ENCODE measurements at places on chromosomes 7 and 10.

GRCh38 chr10:103833731-103834365, 21.5 kb downstream of the SH3PXD2A start:
- DNase-seq: no peak

- peak; percentile 63 for DNase-seq
Observed at GRCh38 chr10:73577788-73578187, 13.4 kb downstream of the USP54 start.

GRCh38 chr10:51667678-51668335, 31.6 kb downstream of the CSTF2T start:
- no peak for DNase-seq

DNA sequence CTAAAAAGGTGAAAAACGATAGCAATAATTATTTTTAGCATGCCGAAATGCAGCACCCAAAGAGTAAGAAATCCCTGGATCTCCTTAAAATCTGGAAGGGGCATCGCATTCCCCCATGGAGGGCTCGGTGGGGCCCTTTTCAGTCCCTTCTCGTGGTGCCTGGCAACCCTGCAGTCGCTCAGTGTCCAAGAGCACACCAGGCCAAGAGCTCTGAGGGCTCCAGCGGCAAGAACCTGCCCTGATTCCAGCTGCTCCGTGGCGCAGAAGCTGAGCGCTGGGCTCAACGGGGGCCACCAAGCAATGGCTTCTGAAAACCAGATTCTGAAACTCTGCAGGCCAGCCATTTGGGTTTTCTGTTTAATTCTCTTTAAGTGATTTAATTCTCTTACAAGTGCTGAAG, 131.2 kb downstream of the PRKAG2 start:
- no peak for DNase-seq

GRCh38 chr7:85222522-85222921, 35.7 kb upstream of the SEMA3D start:
- no peak for DNase-seq

DNA sequence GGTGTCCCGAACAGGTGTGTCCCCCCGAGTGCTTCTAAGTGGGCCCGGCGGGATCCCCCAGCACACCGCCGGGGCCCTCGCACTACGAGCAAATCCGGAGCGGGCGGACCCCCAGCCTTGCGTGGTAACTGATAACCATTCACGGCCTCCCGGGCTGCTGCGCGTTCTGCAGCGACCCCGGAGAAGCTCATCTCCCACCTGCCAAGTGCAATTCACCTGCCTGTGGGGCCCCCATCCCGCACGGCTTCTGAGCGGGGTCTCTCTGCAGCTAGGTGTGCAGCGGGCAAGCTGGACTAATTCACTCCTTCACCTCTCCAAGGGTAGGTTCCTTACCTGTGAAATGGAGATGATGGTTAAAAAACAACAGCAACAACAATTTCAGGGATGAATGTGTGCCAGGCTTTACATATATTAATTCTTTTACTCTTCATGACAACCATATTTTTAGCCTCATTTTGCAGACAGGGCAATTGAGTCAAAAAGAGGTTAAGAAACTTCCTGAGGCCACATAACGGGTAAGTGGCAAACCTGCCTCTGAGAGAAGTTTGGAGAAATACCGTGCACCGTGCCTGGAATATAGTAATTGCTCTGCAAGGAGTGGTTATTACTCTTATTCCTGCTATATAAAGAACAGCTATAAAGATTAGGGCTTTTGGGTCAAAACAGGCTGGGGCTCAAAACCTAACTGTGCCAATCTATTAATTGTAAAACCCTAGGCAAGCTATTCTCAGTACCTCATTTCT, 652 bp upstream of the PODXL start:
- no peak for DNase-seq

DNA sequence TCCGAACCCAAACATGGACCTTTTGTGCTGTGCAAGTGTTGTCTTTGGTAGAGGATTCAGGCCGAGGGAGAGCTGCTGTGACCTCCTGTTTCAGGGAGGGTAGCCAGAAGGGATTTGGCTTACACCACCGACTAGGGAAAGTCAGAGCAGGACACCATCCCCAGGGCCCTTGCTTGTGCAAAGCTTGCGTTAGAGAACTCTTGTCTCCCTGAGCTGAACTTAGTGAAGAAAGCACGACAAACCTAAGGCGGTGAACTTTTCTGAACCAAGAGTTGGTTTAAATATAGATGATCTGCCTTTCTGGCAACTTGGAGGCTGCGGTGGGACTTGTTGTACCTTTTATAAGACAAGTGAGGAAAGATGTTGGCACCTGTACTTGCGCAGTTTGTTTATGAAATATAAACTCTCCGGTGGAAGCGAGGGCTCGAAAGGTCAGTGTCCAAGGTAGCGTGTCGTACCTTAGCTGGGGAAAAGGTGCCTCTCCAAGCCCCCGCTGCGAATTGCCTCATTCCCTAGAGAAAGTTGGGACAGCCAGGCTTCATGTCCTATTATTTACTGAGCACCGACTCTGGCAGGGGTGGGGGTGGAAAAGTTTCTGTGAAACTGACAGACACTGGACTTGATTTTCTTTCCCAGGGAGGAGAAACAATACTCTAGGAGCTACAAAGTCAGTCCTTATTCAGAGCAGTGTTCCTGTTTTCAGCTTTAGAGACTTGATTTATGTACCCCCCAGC, 31.6 kb downstream of the WBP1L start:
- DNase-seq: no peak

DNA sequence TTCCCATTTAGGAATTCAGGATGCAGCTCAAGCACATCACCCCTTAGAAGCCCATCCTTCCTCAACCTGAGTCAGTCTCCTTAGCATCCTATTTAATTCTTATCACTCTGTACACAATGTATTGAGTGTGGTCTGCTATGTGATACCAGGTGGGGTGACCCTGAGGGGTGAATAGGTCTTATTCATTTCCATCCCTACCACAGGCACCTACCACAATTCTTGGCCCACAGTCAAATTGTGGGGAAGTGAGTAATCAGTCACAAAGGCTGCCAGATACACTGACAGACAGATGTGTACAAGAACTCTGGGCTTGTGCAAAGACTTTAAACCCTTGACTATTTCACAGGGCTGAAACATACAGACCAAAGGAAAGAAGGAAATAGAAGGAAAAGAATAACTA, 560.5 kb downstream of the PARD3 start:
- DNase-seq: no peak

- no peak for DNase-seq
Observed at GRCh38 chr7:252981-253380, 37.0 kb upstream of the FOXL3 start.

GRCh38 chr10:14039968-14040668, 290.6 kb downstream of the FRMD4A start:
- no peak for DNase-seq

- peak; percentile 78 for DNase-seq
Observed at GRCh38 chr7:102933763-102934162, 21.0 kb downstream of the LRRC17 start.

- DNase-seq: no peak
Observed at GRCh38 chr7:84060760-84061261, 133.8 kb downstream of the SEMA3A start.

DNA sequence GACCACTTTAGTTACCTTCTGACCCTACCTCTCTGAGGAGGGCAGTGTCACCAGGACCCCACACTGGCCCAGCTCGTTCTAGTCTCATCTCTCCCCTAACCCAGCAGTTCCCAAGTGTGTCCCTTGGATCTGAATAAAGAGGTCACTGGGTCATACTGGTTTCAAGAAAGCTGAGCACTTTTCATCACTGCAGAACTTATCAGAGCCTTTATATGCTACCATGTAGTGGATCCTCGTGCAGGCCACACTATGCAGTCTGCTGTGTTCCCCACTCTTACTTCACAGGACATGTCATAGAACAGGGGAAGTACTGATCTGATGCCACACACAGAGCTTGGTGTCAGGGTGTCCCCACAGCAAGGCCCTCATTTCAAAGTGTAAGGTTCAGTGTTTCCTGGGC, 113.8 kb downstream of the GFRA1 start:
- DNase-seq: no peak

GRCh38 chr10:1047937-1048336, 982 bp downstream of the IDI1 start:
- no peak for DNase-seq

DNA sequence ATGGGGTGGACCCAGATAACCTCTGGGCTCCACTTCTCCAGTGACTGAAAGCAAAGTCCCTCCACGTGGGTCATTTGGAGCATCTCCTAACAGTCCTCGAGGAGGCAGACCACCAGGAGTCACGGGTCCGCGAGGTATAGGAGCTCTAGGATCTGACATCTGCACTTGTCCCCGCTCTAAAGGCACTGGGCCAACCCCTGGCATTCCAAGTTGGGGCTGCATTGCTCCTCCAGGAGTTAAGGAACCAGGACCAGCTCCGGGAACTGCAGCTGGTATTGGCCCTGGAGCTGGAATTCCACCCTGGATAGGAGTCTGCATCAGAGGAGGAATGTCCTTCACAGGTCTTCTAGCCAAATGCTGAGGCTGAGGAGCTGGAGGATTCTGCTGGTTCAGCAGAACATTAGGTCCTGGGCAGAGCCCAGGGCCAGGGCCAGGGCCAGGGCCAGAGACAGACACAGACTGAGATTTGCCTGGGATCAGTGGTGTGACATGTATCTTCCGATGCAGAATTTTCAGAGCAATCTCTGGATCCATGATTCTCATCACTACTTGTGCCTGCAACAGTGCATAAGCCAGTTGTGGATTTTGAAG, 827 bp downstream of the CSTF2T start:
- no peak for DNase-seq

DNA sequence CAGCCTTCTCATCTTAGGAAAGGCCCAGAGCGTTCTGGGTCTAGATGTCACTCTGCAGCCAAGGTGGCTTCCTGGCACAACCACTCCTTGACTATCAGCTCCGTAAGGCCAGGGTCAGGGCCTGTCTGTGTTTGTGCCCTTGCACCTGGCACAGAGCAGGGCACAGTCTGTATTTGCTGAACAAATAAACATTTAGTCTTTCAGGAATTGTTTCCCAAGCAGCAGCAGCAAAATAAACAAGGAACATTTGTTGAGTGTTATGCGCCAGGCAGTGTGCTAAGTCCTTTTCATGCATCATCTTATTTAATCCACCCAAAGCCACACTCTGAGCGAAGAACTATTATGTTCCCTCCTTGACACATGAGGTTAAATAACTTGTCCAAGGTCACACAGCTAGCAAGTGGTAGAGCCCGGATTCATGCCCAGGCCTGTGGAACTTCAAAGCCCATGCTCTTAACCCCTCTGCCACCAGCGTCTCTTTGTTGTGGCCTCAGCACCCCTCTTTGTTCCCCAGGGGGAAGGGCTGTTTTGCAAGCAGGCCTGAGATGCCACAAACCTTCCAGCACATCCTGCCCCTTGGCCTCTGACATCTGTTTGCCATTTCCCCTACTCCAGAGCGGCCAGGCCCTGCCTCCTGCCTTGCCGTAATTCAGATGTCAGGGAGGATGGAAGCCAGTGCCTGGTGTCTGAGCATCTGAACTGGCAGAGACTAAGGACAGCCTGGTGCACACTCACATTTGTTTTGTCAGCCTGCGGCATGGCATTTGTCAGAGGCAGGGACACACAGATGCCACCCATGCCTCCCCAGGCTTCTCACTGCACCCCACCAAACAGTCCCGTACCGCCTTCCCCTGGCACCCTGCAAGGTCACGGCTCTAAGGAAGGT, 325.8 kb upstream of the ZMIZ1 start:
- DNase-seq: no peak

- no peak for DNase-seq
Observed at GRCh38 chr10:7007600-7008190, 403.1 kb downstream of the SFMBT2 start.

GRCh38 chr7:110938165-110938564, 152.8 kb upstream of the LRRN3 start:
- no peak for DNase-seq

DNA sequence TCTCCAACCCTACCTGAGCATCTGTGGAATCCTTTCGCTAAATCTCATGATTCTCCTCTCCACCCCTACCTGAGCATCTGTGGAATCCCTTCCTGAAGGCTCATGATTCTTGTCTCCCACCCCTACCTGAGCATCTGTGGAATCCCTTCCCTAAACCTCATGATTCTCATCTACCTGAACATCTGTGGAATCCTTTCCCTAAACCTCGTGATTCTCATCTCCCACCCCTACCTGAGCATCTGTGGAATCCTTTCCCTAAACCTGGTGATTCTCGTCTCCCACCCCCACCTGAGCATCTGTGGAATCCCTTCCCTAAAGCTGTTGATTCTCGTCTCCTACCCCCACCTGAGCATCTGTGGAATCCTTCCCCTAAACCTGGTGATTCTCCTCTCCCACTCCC, 342.0 kb downstream of the SDK1 start:
- DNase-seq: no peak

DNA sequence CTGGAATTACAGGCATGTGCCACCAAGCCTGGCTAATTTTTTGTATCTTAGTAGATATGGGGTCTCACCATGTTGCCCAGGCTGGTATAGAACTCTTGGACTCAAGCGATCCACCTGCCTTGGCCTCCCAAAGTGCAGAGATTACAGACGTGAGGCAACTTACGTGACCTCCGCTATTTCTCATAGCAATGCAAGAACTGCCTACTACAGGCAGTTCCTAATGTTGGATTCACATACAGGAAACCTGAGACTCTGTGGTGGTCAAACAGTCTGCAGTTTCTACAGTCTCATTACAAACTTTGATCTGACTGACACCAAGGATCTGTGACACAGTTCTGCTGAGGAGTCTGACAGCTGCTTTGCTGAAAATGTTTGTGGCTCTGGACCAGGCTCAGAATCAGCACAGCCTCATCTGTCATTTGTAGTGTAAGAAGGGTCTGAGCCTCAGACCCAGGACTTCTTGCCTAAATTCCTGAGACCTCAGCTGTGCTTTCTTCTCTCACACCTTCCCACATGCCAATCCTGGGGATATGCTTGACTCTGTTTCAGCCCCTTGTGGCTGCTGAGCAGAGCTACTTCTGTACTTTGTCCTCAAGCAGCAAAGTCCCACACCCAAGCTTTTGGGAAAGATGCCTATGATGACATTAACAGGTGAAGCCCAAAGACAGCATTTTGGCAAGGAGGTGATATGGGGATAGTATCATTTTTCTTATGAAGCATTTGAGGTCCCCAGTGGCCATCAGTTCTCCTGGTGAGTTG, 48.0 kb upstream of the CYP2C9 start:
- no peak for DNase-seq

- DNase-seq: no peak
Observed at GRCh38 chr7:41517771-41518170, 185.1 kb downstream of the INHBA start.

GRCh38 chr7:1807821-1808600, 137.9 kb downstream of the ELFN1 start:
- DNase-seq: no peak

Measured in suprapubic skin (tissue), 4 donors.